ENCODE measurements at places on chromosomes 3 and 15.
A peak's percentile ranks its signal among the peaks of the same experiment; 100 is the strongest.

DNA sequence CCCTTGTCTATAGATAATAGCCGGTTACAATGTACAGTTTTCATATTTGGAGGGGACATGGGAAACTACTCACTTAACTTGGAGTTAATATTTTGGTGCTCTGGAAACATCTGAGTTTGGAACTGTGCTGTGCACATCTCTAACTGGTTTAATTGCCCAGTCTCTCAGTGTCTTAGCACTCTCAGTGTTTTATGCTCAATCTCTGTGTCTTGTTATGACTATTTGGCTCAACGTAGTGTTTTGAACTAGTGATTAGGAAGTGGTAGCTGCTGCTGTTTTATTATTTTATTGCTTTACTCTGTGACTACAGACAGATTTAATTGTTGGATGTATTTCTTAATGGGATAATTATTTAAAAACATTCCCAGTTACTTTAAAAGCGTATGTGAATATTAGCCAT lies 17.0 kb downstream of the FNDC3B start:
- DNase-seq = no peak

- no peak for DNase-seq
These were observed 49.1 kb downstream of the DNASE1L3 start for GRCh38 chr3:58161435-58162398.

GRCh38 chr3:54360320-54360719 lies 238.0 kb downstream of the CACNA2D3 start:
- DNase-seq = no peak

DNA sequence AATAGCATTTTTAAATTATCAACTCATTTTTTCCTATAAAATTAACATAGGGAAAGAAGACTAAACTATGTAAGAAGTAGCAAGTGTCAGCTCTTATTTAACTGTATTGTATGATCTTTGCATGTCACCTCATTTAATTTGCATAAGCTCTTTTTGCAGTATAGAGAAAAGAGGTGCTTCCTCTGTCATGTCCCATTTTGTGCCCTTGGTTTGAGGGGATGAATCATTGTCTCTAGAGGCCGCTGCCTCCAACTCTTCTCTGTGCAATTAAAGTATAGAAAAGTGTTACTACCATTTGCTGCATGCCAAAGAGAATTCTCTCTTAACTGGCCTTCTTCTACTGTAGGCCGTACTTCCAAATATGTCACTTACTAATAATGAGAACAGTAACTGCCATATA lies 93.4 kb downstream of the LRRC28 start:
- DNase-seq = no peak

GRCh38 chr3:138775254-138775595 lies 59.5 kb downstream of the PIK3CB start:
- DNase-seq = no peak

DNA sequence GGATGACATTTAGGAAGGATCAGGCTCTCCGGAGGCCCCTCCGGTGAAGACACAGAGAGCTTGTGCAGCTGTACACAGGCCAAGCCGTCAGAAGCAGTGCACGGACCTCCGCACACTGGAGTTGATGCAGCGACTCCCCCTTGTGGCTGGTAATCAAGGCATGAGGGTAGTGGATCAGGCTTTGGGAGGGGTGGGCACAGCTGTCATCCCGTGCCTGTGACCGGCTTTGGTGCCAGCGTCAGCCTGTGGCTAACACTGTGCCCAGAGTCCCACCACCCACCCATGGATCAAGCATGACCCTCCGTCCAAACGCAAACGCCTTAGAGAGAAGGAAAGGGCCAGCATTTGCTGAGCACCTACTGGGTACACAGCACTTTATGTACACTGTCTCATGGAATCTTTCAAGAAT lies 8.2 kb upstream of the GRIP2 start:
- DNase-seq = no peak

DNA sequence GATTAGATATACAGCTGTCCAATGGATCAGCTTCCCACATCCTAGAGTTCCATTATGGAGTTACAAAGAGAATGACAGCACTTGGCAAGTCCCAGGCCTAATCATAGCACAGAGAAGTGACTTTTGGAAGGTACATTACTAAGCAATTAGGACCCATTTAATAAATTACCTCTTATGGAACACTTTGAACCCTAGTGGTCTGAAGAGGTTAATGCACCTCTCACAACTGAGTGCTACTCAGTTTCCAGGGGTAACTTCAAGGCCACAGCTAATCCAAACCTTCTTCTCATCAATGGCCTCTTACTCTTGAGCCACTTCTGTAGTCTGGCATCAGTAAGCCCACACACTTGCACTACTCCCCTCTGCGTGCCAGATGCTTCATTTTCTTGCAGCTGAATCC lies 34.9 kb upstream of the MEIS2 start:
- no peak for DNase-seq

- peak; percentile 56 for DNase-seq
These were observed 144.8 kb upstream of the BHLHE40 start for GRCh38 chr3:4834403-4834866.

DNA sequence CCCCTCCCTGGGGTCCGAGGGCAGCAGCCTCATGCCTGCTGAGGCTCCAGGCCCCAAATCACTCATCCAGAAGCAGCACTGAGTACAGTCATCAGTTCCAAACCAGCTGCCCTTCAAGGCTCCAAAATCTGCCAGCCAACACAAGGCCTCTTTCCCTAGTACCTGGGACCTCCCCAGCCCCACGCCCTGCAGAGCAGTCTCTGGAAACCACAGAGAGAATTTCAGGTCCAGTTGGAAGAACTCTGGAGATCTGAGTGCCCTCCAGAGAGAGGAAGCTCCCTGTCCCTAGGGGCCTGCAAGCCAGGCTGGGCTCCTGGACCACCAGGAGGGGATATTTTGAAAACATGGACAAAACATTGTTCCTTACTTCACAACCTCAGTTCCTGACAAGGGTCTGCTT lies 26.2 kb downstream of the TKT start:
- DNase-seq = no peak

DNA sequence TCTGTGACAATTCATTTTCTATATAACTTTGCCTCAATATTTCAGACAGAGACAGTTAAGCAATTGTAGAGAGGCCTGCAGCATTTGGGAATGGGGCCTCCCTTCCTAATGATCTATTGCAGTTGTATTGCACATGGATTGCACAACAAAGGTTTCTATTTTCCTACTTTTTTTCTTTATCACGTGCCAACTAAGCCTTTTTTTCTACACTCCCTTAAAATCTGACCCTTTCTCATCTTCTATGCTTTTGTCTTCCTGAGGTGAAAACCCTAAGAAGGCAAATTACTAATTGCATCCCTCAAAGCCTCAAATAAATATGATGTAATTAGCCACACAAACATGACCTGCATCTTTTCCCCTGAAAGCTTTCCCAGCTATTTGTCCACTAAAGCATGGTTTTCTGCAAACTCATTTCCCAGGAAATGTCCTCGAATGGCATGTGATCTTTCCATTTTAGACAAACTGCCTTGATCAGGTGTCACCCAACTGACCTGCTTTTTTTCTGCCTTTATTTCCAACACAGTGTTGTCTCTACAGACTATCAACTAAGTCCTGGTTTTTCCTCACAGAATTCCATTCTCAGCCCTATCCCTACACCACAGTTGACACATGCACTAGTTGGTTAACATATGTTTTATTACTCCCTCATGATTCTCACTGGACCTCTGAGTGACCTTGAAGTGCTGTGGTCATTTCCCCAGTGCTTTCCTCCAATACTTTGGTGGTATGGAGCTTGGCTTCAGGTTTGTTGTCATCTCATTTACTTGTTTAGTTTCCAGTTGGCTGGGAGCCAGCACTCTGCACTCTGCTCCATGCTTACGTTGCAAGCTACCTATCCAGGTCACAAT lies 31.9 kb upstream of the TSC22D2 start:
- DNase-seq = no peak

DNA sequence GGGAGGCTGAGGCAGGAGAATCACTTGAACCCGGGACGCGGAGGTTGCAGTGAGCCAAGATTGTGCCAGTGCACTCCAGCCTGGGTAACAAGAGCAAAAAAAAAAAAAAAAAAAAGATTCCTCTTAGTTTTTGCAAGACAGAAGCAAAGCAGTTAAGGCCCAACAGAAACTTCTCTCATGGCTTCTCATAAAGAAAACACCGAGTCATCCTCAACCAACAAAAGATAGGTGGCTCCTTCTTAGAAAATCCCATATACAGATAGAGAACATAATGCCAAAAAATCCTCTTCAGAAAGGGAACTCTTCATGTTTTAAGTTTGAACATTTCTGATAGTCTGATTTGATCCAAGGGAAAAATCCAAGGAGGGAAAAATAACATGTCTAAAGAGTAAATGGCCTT lies 12.5 kb upstream of the SKIL start:
- no peak for DNase-seq

DNA sequence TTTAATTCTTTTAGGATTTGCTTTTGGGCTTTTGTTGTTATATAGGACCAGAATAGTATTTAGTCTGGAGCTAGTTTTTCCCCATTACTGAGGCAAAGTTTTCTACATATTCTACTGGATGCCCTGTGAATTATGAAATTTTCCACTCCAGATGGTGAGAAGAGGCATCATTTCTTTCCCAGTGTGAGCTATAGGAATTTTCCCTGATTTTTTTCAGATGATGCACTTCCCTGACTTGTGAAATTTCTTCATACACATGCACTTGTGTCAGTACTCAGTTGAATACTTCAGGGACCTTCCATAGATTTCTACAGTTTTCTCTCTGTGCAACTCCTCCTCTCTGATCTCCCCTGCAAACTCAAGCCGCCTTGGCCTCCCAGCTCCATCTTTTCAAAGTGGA lies 73.7 kb upstream of the SLCO2A1 start:
- no peak for DNase-seq

GRCh38 chr15:26525096-26525495 lies 247.8 kb downstream of the GABRB3 start:
- DNase-seq = no peak

DNA sequence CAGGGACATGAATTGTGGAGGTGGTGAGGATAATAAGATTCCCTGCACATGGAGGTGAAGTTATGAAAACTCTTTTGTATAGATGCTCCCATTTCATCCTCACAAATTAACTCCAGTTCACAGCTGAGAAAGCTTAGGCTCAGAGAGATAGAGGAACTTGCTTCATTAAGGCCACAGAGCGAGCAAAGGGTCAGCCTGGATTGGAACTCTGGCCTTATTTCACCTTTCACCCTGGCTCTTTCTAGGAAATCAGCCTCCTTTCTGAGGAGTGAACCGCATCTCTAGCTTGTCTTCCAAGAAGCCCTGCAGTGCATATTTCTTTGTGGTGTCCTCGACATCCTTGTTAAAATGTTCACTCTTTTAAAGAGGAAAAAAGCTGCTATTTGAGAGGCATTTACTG lies 58.0 kb upstream of the SLC25A26 start:
- DNase-seq = no peak

DNA sequence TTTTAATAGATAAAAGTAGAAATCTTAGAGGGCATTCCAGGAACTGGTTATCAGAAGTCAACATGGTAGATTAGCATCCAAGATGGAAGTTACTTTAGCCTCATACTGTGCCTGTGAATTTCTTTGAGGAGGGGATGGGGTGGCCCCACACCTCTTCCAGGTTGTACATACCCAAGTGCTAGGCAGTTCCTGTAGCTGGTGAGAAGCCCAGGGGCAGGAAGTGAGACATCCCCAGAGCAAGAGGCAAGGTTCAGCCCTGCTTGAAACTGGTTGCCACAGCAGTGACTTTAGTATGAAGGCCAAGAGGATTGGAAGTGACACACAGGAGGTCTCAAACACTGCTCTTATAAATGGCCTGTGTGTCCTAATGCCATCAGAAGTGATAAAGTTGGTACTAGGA lies 11.9 kb downstream of the GTPBP8 start:
- no peak for DNase-seq

GRCh38 chr3:30042274-30042859 lies 564.0 kb upstream of the TGFBR2 start:
- DNase-seq = no peak
